ENCODE measurements at places on chromosomes 11 and 22.
A peak's percentile ranks its signal among the peaks of the same experiment; 100 is the strongest.

GRCh38 chr22:39994041-39994565, 651 bp upstream of the FAM83F start:
- DNase-seq = peak; percentile 24

GRCh38 chr11:68128682-68129327, 7.6 kb upstream of the CHKA start:
- no peak for DNase-seq

DNA sequence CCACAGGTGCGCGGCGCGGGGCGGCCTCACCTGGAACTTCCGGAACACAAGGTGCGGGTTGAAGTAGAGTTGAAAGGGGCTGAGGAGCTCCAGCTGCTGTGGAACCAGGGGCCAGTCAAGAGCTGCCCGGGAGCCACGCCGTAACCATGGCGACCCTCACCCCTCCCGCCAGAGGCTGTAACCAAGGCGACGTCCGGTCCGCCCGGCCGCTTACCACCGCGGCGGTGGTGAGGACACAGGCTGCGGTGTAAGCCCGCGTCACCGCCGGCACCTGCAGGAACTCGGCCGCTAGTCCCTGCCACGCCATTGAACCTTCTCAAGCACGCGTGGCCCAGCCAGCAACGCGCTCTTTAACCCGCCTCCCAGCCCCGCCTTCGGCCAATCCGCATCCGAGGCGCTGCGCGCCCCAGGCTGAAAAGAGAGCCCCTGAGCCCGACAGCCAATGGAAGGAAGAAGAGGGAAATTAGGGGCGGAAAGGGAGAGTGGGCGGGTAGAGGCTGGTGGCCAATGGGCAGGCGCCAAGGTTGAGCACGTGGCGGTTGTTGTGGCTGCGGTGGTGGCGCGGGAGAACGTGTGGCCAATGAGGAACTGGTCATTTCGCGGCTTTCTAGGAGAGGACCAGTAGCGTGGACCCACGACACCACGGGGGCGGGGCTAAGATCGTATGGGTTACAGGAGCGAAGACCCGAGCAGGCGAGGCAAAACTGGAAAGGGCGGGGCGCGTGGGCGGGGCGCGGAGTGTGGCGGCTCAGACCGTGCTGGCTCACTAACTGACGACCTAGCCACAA, at the start of gene DERL3:
Gene DERL3, minus strand, starts transcription at position 326 of the 788 bp plus-strand sequence. Its CDS starts 19 bp downstream, at position 307.
- peak; percentile 96 for DNase-seq

DNA sequence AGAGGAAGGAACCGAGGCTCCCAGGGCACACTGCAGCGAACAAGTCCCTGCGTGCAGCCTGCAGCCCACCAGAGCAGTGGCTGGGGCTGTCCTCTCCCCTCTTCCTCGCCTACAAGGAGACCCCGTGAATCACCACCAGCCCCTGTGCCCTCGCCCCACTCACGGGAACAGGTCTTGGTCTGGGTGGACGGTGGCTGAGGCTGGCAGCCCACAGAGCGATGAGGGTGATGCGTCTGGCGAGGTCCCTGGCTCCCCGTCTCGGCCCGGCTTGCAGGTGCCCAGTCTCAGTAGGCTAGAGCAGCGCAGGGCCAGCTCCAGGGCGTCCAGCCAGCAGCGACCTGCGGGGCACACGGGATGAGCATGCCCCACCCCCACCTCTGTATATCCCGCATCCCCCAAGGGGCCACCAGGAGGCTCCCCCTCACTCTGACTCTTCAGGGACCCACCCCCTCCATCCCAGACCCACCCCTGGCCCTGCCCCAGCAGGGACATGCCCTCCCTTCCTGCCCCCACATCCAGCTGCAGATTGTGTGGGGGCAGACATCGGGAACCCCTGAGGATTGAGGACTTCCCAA, 50.5 kb upstream of the CARS1 start:
- DNase-seq = no peak

- no peak for DNase-seq
Measured at GRCh38 chr22:19886605-19887255, 32.1 kb upstream of the GNB1L start.

DNA sequence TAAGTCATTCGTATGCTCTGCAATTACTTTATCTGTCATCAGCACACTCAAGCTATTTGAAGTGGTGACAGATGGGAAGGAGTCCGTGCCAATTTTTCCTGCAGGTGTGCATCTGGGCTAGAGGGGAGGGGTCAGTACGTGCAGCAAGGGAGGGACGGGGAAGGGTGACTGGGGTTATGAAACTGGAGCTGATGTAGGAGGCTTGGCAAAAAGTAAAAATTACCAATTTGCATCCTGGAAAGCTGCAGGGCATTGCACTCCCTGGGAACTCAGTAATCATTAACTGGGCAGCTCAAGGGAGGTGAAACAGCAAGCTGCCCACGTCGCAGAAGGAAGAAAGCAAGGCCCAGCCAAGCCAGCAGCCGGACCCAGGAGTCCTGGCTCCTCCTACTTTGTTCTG, 87.1 kb upstream of the TMEM45B start:
- DNase-seq = no peak

- DNase-seq = no peak
Measured at GRCh38 chr22:30333707-30334087, 7.0 kb upstream of the TBC1D10A start.

- no peak for DNase-seq
Measured at GRCh38 chr22:49152939-49153770, 674.5 kb downstream of the BRD1 start.

All from stimulated activated CD8-positive, alpha-beta memory T cell treated with anti-CD3 and anti-CD28 coated beads, Interleukin-4, amount 100 ng/mL, for 4 hours (primary cell).